Astrocyte (in vitro differentiated cells and primary cell): ENCODE measurements at places on chromosomes 1 and 21. TPM values are rescaled to one million over a fixed set of nuclear protein-coding genes. Genes with fewer than 3 reads are reported as not detected.

Gene OMA1
- total RNA-seq, result 5.1 and 6.0 TPM in 2 replicates

DNA sequence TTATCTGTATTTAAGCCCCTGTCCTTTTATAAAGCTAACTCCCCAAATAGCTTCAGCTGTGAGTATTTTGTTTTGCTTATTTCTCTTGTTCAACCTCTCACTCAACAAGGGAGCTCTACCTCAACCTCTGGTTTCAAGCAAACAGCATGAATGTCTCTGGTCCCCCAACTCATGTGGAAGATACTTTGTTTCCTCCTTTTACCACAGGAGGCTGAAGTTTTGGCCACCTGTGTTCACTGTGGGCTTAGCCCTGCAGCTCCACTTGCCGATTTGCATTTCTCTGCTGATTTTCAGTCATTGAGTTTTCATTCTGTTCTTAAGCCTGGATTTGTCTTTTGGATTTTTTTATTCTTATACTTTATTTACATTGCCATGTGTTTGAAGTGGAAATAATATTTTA lies 613.1 kb downstream of the USP25 start:
- no peak for DNase-seq

Gene IFNAR1
- 42.9 and 44.0 TPM in 2 replicates for total RNA-seq

DNA sequence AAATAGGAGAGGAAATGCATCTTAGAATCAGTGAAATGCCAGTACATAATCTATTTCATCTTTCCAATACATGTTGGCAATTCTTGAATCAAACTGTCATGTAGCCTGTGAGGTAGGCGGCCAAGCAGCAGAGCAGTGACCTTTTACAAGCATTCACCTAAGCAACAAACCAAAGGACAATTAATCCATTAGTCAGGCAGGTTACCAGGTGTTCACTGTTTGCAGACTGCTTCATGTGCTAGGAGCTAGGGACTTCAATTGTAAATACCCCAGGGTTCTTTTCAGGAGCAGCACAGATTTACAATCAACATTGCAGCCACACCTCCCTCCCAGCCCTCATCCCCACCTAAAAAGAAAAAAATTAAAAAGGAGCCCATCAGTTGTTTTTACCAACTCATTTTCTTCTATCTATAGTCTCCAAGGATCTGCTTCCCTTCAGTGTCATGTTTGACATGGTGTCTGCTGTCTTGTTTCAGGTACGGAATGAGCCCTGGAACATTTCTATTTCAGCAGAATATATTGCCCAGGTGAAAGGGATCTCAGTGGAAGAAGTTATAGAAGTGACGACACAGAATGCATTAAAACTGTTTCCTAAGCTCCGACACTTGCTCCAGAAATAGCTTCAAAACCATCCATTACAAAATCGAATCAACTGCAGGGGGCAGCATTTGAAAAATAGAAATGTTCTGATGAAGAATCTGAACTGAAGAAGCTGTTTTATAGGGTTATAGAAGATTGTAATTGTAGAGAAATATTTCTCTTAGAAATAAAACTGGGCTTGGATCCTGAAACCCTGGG lies 23.0 kb downstream of the TATDN3 start:
- DNase-seq, result no peak

Gene DRAXIN
- total RNA-seq, result 0.79 and 1.7 TPM in 2 replicates

- peak; percentile 100 for DNase-seq
These were observed 162.8 kb downstream of the NTPCR start for GRCh38 chr1:233113009-233113879.

DNA sequence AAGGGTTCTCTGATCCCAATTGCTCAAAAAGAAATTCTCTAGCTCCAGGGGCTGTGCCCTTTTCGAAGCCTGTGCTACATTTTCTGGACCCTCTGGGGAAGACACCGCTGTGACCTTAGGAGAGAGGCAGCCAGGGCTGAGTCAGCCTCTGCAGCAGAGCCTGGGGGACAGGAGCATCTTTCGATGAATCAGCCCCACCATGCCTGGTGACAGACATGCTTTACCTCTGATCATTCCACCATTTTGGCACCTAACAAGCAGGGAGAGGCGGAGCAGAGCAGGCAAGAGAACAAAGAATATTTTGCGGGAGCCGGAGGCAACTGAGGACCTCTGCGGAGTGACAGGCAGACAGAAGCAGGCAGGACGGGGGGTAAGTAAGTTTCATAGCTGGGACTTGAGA lies 84.9 kb downstream of the VWA5B1 start:
- DNase-seq, result peak; percentile 60

- no peak for DNase-seq
These were observed at the start of gene SERINC2 for GRCh38 chr1:31412732-31413404. TSS of gene SERINC2 (plus strand) at chr1:31413213. CDS start at chr1:31413266, 53 bp downstream.

- DNase-seq, result no peak
These were observed 119.2 kb upstream of the BARHL2 start for GRCh38 chr1:90836345-90836679.

GRCh38 chr1:244796719-244797406 lies 38.6 kb upstream of the COX20 start:
- peak; percentile 24 for DNase-seq

Gene G0S2
- 5.9 and 15.1 TPM in 2 replicates for total RNA-seq

DNA sequence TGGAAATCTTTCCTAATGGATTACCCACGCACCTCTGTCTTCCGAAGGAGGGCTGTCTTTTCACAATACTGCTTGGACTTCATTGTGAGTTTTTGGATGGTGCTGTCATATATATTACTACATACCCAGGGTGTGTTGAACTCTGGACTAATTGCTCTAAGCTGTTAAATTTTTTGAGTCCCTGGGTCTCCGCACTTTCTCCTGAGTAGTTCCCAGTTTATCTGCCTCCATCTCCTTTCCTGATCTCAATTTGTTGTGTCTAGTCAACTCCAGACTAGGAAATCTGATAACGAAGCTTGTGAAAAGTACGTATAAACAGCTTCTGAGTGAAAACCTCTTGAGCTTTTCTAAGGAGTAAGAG lies 211.1 kb downstream of the ROR1 start:
- no peak for DNase-seq

Gene CNR2
- not detected in 2 replicates for total RNA-seq

Gene FCRL4
- 0.48 TPM in 1 of 2 replicates, not detected in the other for total RNA-seq

GRCh38 chr1:235275836-235276235 lies 52.1 kb downstream of the ARID4B start:
- no peak for DNase-seq

- DNase-seq, result no peak
These were observed 75.5 kb upstream of the ATP5PO start for GRCh38 chr21:33991133-33991532.

- no peak for DNase-seq
These were observed 42.3 kb downstream of the NFIA start for GRCh38 chr1:61124696-61125095.
